GOT3 (cell line): ENCODE measurements at places on chromosomes 5 and 9.

GRCh38 chr5:135053278-135053677 is 19.2 kb upstream of the PITX1 start:
- no peak for DNase-seq

DNA sequence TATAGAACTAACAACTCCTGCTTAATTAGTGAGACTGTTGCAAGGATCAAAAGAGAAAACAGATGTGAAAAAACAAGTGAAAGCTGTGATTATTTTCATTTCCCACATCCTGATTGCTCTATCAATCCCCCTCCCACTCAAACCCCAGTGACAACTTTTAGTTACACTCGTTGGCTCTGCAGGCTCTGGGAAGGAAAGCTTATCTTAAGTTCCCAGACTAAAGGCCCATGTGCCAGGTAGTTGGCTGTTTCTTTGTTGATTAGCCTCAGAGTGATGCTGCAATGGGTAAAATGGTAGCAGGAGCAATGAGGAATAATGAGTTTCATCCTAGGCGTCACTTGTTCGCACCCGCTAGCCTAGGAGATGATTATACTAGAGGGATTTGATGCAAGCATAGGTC is 133.3 kb upstream of the IFNE start:
- no peak for DNase-seq

GRCh38 chr9:22379272-22379671 is 67.4 kb upstream of the DMRTA1 start:
- no peak for DNase-seq

- no peak for DNase-seq
Observed at GRCh38 chr5:62569470-62569869, 9.1 kb upstream of the LRRC70 start.

DNA sequence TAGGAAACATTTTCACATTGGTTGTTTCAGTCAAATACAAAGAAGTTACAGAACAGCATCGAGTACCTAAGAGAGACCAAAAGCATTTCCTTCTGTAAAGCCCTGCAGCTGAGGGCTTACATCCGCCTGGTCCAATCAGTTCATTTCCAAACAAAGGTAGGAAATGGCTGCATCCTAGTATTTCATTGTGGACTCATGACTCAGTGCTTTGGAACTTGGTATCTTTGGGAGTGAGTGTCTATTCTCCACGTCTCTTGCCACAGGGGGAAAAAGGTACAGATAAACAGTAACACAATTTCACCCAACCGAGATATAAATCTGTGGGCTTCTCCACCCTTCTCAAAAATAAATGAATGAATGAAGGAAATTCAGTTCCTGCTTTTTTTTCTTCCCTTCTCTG is 75.4 kb downstream of the NFIB start:
- no peak for DNase-seq

GRCh38 chr9:20962536-20963225 is 68.8 kb downstream of the HACD4 start:
- no peak for DNase-seq

DNA sequence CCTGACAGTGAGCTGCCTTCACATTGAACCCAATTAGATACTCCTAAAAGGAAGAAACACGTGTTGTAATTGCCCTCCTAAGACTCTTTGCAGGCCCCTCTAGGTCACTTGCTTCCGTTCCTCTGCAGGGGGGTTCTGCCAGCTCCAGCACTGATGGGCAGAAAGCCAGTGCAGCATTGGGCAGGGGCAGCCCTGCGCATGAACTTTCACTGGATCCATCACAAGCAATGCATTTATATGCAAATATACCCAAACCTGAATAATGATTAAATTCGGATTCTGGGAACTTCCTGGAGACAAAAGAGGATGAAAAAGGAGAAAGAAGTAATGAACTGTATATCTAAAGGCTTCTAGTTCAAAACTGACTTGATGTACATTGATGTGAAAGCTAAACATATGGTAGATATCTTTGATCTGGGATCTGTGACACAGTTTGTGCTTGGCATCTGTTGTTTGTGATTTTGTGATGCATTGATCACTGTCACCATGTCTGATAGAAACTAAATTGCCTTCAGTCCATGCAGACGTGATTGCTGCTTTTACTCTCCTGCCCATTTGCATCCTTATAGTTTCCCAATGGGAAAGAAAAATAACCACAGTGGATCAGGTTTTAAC is 313.4 kb downstream of the DEPDC1B start:
- no peak for DNase-seq

GRCh38 chr9:94490465-94490864 is 64.4 kb upstream of the PCAT7 start:
- DNase-seq, result no peak

GRCh38 chr5:124572971-124573370 is 173.5 kb downstream of the ZNF608 start:
- DNase-seq, result no peak

- DNase-seq, result no peak
Observed at GRCh38 chr9:99947395-99947794, 40.9 kb downstream of the STX17 start.

DNA sequence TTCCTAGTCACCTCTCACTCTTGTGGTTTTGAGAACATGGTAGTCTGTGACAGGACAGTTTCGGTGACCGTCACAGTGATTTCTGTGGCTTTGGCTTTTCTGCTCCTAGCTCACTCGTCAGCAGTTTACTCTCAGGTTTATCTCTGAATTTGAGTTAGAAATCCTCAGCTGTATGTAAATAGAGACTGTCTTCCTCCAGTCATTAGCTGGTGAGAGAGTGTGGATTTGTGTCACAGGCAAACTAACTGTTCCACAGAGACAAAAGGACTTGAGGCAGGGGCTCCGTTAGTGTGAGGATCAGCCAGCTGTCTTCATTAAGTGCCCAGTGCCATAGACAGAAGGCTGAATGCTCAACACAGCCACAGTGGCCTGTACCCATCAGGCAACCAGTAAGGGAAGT is 131.4 kb downstream of the CD180 start:
- DNase-seq, result no peak

DNA sequence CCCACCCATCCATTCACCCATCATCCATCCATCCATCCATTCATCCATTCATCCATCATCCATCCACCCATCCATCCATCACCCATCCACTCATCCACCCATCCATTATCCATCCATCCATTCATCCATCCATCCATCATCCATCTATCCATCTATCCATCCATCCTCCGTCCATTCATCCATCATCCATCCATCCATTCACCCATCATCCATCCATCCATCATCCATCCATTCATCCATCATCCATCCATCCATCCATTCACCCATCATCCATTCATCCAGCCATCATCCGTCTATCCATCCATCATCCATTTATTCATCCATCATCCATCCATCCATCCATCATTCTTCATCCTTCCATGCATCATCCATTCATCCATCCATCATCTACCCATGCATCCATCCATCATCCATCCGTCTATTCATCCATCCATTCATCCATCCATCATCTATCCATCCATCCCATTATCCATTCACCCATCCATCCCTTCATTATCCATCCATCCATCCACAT is 10.1 kb downstream of the ASS1 start:
- no peak for DNase-seq

DNA sequence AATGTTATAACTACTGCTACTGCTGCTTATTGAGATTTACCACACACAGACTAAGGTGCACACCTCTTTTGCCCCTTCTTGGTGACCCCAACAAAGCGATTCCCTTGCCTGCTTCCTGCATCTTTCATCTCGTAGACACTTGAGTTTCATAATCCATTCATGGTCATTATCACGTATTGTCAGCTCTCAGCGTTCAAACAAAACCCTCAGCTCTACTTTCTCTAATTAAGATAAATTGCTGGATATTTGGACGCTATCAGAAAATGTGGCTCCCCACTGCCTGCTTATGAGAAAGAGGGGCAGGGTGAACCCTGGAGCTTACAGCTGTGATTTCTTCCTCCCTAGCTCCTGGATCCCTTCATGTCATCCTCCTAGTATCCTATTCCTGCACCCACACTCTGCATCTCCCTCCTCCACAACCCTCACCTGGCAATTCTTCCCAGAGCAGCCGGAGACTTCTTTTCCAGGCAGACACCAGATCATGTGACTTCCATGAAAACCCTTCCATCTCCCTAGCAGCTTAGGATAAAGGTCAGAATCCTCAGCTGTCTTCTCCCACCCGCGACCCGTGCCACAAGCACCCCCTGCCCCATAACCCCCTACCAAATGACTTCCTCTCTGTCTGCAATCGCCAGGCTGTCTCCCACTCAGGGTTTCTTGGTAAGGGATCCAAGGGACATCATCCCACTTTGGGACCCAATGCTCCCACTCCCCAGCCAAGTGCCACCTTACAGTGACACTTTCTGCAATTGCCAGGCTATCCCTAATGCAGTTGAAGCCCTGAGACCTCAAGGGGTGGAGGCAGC is 146.5 kb downstream of the NSG2 start:
- DNase-seq, result no peak

DNA sequence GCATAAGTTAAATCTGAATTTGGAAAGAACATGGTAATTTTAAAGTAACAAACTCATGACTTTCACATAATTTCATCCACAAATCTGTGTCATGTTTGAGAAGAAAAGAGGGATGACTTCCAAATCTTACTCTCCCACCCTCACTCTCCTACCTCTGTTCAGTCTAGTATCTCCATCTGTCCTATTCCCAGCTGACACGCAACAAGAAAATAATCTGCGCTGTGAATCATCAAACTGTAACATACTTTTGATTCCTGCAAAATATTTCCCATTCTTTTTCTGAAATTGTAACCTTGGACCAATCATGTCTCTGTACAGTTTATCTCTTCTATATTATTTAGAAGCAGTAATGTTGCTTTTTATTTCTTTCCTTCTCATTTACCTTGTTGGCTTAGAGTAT is 91.4 kb downstream of the SLC12A2 start:
- no peak for DNase-seq

DNA sequence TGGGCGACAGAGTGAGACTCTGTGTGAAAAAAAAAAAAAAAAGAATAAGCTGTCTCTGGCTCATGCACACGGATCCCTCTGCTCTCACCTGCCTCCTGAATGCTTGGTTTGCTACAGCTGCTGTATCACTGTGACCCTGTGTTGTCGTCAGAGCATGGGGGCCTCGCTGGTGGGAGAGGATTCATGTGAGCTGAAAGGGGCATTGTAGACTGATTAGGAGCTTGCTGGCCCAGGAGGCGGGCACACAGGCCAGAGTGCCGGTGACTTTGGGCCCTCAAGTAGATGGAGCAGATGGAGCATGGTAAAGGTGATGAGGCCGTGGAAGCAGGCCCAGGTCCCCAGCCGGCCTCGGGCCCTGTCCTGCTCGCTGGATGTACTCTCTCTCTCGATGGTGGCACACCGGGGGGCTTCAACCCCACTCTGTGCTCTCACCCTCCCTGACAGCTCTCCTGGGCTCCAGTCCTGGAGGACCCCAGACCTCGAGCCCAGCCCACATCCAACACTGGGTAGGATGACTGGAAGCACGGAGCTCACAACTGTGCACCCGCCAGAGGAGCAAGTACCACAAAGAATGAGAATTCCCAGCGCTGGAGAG is 7.1 kb downstream of the FLT4 start:
- no peak for DNase-seq

- no peak for DNase-seq
Observed at GRCh38 chr5:131262953-131263541, 806 bp upstream of the CDC42SE2 start.

- DNase-seq, result no peak
Observed at GRCh38 chr5:165201771-165202518, 1696.5 kb downstream of the MAT2B start.

DNA sequence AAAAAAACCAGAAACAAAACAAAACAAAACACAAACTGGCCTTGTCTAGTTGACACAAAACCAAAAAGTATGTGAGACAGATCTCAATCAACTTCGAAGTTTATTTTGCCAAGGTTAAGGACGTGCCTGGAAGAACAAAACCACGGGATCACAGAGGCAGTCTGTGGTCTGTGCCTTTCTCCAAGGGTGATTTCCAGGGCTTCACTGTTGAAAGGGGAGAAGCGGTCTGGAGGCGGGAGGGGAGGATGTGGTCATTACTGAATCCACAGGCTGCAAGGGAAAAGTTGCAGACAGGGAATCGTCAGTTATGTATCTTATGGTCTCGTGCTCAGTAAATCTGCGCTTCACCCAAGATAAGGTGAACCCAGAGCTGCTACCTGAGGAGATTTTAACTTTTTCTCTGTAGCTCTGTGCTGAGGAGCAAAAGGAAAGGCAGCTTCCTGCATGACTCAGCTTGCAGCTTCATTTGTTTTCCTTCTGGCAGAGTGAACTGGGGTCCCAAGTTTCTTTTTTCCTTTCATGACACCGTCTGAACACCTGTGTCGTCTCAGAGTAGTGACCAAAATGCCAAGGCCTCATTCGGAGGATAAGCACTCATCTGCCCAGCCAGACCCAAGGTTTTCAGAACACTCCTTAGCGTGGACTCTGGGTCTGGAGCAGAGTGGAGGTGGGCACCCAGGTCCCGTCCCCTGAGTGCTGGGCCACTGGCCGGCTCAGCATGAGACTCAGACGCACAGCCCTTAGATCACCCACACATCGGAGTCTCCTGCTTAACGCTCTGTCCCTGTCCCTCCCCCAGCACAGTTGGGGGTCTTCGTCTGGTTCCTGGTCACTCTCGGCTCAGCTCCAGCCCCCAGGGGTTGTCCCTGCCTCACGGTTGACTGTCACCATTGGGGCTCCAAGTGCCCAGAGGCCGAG is 25.9 kb downstream of the ROPN1L start:
- no peak for DNase-seq

- no peak for DNase-seq
Observed at GRCh38 chr9:21324047-21324446, 11.2 kb downstream of the KLHL9 start.

DNA sequence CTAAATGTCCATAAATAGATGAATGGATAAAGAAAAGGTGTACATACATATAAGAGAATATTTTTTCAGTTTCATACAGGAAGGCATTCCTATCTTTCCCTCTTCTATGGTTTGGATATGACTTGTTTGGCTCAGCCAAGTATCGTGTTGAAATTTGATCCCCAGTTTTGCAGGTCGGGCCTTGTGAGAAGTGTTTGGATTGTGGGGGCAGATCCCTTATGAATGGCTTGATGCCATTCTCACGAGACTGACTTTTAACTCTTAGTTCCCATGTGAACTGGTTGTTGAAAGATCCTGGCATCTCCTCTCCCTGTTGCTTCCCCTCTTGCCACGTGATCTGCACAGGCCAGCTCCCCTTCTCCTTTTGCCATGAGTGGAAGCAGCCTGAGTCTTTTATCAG is 421.1 kb upstream of the FTMT start:
- DNase-seq, result no peak

DNA sequence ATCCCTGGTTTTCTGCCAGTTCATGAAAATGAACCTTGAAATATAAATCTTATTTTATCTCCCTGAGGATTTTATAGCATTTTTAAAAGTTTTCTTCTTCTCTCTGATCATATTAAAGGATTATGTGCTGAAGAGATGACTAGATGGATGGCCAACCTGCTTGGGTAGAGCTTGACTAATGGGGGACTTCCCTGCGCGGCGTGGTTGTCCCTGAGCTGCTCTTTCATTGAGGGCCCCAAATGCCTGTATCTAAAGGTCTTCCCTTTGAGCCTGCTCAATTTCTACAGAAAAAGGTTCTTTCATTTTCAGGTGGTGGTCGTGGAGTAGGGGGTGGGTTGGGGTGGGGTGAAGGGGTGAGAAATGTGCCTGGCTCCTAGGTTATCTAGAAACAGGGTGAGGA is 20.5 kb upstream of the CDKN2AIPNL start:
- no peak for DNase-seq
